ENCODE measurements at places on chromosomes 7 and 10. TPM values are rescaled to one million over a fixed set of nuclear protein-coding genes. Genes with fewer than 3 reads are reported as not detected.

PLEKHA8 gene
- total RNA-seq, result 8.6 TPM

ZNF33A gene
- 2.9 TPM for total RNA-seq

CYP2C8 gene
- total RNA-seq, result not detected

CDK14 gene
- 13.2 TPM for total RNA-seq

C10orf105 gene
- not detected for total RNA-seq

UPF2 gene
- 9.6 TPM for total RNA-seq

TEX36 gene
- not detected for total RNA-seq

SLC13A1 gene
- not detected for total RNA-seq

LRRD1 gene
- not detected for total RNA-seq

HSPA14 gene
- 30.5 TPM for total RNA-seq

CRYGN gene
- not detected for total RNA-seq

CALHM3 gene
- not detected for total RNA-seq

LRRN3 gene
- total RNA-seq, result not detected

CALD1 gene
- 68.3 TPM for total RNA-seq

TLX1 gene
- not detected for total RNA-seq

TAS2R4 gene
- total RNA-seq, result not detected

CRHR2 gene
- not detected for total RNA-seq

EPC1 gene
- total RNA-seq, result 9.3 TPM

ADAM22 gene
- not detected for total RNA-seq

ASIC3 gene
- 0.76 TPM for total RNA-seq

Measured in MG63 (cell line).